Dorsolateral prefrontal cortex (tissue), 122 donors: ENCODE measurements at places on chromosomes 3 and 15. TPM values are rescaled to one million over a fixed set of nuclear protein-coding genes. Genes with fewer than 3 reads are reported as not detected.

- peak; percentile 3 for DNase-seq
Observed at GRCh38 chr3:13110678-13111116, 37.5 kb upstream of the IQSEC1 start.

DNA sequence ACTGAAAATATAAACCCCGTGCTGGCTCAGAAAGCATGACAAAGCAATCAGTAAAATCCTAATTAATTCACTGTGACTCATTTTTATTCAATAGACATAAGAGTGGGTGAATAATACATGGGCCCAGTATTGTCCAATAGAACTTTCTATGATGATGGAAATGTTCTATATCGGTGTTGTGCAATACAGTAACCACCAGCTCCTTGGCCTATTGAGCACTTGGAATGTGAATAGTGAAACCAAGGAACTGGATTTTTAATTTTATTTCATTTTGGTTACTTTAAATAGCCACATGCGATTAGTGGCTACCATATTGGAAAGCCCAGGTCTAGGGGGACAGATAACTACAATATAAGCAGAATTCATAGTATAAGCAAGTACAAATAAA lies 69.8 kb upstream of the PPP2R3A start:
- no peak for DNase-seq

Gene CDHR4
- not detected for total RNA-seq

Gene NEK10
- 24.5 TPM for total RNA-seq

Gene SLC51A
- not detected for total RNA-seq

- no peak for DNase-seq
Observed at GRCh38 chr3:27228805-27229204, 140.4 kb downstream of the NEK10 start.

- no peak for DNase-seq
Observed at GRCh38 chr3:61625429-61625828, 64.1 kb downstream of the PTPRG start.

Gene GOLGA6B
- 0.51 TPM for total RNA-seq

Gene USP19
- total RNA-seq, result 56.3 TPM

DNA sequence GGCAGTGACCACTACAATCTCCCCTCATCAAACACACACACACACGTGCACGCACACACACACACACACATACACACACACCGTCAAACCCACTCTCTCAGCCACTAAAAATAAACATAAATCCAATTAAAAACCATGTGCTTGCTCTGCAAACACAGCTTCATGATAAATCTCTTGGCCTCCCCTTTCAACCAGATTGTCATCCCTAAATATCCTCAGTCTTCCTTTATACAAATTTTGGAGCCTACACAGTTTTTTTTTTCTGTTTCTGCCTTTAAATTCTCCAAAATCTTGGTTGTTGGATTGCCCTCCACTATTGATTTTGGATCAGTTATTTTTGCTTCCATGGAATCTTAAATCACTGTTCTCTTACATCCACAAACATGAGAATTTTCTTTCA lies 245.6 kb downstream of the SATB1 start:
- no peak for DNase-seq

- no peak for DNase-seq
Observed at GRCh38 chr3:16599694-16600093, 5.5 kb downstream of the DAZL start.

Gene SATB1
- total RNA-seq, result 106 TPM

DNA sequence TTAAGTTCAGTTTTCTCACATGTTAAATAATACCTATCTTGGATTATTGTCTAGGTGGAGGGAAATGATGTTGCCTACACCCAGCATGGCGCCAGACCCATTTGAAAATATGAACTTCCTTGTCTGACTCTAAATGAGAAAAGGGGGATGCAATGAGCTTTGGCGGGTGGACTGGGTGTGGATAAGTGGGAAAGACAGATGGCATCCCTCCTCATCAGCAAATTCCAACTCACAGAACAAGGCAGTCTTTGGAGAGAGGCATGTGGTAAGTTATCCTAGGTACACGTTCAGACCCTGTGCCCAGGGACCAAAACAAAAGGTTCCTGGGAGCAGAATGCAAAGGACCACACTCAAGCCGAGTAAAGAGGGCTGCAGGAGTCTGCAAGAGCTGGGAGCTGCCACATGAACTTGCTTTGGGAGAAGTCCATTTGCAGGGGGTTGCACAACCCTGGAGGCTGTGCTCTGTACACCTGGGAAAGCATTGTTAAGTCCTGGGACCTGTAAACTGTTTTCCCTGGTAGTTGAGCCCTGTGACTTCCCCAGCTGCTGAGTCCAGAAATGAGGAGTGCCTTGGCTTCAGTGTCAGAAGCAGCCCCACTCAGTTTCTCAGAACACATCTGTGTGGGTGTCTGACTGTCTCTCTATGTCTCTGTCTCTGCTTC lies 102.3 kb upstream of the TPM1 start:
- no peak for DNase-seq

DNA sequence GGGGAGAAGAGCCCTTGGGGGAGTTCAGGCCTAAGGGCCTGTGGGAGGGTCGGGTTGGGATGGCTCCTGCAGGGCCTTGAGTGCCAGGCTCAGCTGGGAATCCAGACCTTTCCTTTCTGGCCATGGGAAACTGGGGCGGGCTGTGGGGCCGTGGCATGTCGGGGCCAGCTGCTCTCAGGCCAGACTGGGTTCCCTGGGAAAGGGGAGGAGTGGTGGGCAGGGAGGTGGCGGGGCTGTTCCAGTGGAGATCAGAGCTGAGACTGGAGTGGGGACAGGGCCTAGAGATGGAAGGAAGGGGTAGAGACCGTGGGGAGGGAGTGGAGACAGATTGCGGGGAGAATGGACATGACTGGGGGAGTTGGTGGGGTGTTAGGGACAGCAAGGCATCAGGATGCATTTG lies 20.3 kb downstream of the FBLN2 start:
- DNase-seq, result no peak

Gene ITIH1
- not detected for total RNA-seq

Gene CLCN2
- total RNA-seq, result 14.9 TPM

Gene SCN11A
- total RNA-seq, result 0.68 TPM

DNA sequence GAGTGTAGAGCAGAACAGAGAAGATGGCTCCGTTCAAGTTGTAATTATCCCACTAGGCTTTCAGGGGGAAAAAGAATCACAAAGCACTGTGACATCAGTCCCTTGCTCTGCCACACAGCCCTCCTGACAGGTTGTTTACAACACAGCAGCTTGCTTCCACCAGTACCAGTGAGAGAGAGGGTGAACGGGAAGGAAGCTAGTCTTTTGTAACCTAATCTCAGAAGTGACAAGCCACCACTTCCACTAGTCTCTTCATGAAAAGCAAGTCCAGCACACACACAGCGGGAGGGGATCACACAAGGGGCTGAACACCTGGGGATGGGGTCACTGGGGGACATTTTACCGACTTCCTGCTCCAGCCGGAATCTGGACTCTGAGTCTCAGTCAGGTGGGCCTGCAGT lies 86.3 kb downstream of the FAM81A start:
- no peak for DNase-seq

DNA sequence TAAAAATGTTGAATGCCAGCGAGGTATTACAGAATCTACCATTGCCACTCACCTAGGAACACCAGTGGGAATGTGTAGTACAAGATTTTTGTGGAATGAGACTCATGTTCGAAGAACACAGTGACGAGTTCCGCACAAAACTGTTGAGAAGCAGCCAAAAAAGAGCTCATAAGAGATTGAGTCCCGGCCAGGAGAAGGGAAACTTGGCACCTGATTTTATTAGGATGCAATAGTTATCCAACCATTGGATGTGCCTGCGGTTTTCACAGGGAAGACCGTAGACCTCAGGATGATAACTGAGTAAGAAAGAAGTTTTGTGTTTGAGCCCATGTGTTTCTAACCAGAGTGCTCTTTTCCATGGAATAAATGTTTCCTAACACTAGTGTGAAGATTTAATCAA lies 88.9 kb downstream of the PTPRG start:
- no peak for DNase-seq

DNA sequence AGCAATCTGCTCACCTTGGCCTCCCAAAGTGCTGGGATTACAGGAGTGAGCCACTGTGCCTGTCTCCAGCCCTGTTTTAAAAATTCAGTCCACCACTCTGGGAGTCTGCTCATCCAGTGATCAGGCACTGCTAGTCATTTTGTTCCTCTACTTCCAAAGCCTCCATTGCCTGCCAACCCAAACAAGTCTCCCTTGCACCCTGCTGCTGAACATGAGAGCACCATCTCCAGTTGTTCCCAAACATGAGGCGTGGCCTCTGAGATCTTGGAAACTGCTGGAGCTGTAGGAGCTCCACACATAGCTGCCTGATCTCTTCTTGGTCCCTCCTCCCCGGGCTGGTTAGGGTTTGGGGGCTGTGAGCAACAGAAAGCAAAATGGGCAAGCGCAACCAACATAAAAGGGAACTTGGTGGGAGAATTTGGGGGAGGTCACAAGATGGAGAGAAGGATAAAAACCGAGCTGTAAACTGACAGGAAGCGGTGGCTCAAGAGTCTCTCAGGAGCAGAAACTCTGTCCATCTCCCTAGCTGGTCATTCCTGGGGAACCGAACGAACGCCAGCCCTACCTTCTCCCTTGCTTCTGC lies 49.6 kb upstream of the TLE3 start:
- no peak for DNase-seq

- no peak for DNase-seq
Observed at GRCh38 chr3:112805126-112805525, 41.5 kb downstream of the CD200R1L start.

Gene ULK3
- total RNA-seq, result 77.1 TPM

DNA sequence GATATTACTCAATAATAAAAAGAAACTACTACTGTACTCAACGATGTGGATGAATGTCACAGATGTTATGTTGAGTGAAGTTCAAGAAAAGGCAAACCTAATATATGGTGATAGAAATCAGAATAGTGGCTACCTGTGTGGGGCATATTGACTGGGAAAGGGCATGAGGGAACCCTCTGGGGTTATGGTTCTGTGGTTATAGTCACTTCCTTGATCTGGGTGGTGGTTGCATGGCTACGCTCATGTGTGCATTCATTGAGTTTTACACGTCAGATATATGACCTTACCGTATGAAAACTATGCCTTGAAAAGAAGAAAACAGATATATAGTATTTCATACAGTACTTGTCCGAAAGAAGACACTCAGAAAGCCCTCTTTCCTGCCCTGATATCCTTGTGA lies 331.0 kb upstream of the LRRFIP2 start:
- DNase-seq, result no peak

Gene MINAR1
- total RNA-seq, result 4.9 TPM

DNA sequence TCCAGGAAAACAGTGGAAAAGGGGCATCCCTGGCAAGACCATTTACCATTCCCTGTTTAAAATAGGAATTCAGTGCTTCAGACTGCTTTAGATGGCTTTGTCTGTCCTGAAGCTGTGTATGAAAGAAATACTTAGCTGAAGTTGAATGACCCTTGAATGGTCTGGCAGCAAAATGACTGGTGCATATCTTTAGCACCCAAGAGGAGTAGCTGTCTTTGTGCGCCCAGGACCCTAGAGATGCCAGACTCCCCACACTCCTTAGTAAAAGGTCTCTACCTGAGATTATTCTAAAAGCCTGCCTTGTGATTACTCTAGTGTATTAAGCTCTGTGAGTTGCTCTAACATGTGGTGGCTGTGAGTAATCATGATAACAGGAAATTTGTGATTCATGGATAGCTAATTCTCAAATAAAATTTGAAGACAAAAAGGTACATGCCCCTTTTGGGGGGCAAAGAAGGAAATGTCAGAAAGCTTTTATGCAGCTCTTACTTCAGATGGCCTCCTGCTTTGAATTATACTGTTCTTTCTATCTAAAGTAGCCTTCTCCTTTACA lies 3.2 kb downstream of the MAPKBP1 start:
- no peak for DNase-seq

Gene MYRIP
- 44.9 TPM for total RNA-seq

DNA sequence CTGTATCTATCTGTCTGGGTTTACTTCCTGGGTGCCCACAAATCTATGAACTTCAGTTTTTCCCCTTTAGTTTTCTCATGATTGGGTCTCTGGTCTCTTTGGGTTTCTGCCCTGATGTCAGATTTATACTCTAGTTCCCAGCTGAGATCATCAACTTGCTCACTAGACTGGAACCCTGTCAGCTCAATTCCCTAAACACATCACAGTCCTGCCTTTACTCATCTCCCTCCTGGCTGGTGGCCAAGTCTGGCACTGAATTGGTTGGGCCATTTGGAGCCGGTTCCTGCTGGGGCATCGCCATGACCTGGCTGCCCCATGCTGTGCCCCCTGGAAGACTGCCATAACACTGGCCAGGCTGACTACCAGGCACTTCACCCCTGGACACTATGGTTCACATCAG lies 345.3 kb downstream of the CHST2 start:
- no peak for DNase-seq
